ENCODE measurements at places on chromosomes 2 and 18.

GRCh38 chr18:25561918-25562317, 210.0 kb upstream of the ZNF521 start:
- no peak for DNase-seq

- DNase-seq = peak; percentile 57
These were observed at the start of gene TMEM237 for GRCh38 chr2:201643216-201643890. Gene TMEM237 (minus strand): TSS chr2:201643503. CDS start chr2:201643400, 103 bp downstream.

- DNase-seq = no peak
These were observed 257.6 kb downstream of the CYP26B1 start for GRCh38 chr2:71889759-71890684.

DNA sequence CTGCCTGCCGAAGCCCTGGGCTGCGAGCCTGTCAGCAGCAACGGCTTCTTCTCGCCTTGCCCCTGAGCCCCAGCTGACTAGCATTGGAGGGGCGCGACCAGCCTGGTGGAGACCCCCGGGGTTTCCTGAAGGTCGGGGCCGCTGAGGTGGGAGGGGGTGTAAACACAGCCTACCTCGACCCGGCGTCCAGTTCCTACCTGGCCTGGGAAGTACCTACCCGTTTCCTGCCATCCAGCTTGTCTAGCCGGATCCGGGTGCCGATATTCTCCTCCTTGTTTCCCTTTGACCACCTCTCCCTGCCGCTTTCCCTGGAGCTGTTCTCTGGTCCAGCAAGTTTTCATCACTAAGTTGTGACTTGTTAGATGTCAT, 511 bp downstream of the MOB4 start:
- DNase-seq = no peak

DNA sequence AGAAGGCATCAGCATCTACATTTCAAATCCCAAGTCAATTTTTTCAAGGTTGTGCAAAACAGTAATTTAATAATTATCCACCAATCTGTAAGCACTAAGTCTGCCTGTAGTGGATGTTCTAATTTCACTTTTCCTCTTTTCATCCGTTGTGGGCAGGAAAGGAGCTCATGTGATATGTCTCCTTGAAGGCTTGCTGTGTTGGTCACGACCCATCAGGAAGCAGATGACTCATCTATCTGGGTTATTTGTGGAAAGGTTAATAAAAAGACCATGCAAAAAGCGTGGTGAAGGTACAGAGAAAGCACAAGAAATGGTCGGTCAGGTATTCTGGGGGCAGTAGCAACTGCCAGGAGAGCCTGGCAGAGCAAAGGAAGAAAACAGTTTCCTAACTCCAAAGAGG, 476.7 kb upstream of the RAB6C start:
- DNase-seq = no peak

DNA sequence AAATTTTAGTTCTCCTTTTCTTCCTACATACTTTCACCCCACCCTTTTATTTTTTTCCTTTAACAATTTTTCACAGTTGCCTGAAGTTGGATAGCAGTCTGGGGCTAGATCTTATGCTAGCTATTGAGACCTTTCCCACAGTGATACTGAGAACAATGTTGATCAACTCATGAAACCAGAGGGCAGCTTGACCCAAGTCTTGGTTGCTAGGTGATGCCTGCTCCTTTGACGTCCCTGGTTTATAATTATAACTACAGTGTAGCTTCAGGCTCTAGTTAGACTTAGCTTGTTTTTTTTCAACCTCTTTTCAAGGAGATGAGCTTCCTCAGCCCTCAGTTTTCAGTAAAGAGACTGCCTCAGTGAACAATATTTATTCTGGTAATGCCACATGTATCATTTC, 648.5 kb downstream of the IRS1 start:
- DNase-seq = no peak

GRCh38 chr18:76610933-76611749, 116.1 kb upstream of the ZNF516 start:
- no peak for DNase-seq

DNA sequence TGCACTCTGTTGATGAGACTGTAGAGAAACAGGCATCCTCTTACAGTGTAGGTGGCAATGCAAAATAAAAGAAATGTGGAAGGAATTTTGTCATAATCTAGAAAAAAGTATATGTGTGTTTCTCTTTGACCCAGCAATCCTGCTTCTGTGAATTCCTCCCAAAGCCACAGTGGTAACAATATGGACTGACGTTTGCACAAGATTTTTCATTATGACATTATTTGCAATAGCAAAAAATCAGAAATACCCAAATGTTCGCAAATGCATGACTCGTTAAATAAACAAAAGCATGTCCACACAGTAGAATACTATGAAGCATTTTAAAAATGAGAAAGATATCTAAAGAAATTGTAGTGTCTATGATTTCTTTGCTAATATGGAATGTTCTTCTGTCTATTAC, 255.2 kb upstream of the NRP2 start:
- DNase-seq = no peak

- DNase-seq = no peak
These were observed 813 bp upstream of the MEIS1 start for GRCh38 chr2:66433945-66434678.

- DNase-seq = no peak
These were observed 94.9 kb downstream of the HS1BP3 start for GRCh38 chr2:20555954-20556353.

GRCh38 chr2:104405623-104406022, 448.3 kb upstream of the POU3F3 start:
- no peak for DNase-seq

GRCh38 chr2:233245406-233245805, 6.1 kb upstream of the ATG16L1 start:
- DNase-seq = no peak

- no peak for DNase-seq
These were observed 136.9 kb downstream of the SEPTIN10 start for GRCh38 chr2:109476641-109477441.

GRCh38 chr2:43133708-43134570, 92.5 kb downstream of the ZFP36L2 start:
- DNase-seq = peak; percentile 44

GRCh38 chr2:156481312-156481711, 45.1 kb downstream of the GPD2 start:
- no peak for DNase-seq

DNA sequence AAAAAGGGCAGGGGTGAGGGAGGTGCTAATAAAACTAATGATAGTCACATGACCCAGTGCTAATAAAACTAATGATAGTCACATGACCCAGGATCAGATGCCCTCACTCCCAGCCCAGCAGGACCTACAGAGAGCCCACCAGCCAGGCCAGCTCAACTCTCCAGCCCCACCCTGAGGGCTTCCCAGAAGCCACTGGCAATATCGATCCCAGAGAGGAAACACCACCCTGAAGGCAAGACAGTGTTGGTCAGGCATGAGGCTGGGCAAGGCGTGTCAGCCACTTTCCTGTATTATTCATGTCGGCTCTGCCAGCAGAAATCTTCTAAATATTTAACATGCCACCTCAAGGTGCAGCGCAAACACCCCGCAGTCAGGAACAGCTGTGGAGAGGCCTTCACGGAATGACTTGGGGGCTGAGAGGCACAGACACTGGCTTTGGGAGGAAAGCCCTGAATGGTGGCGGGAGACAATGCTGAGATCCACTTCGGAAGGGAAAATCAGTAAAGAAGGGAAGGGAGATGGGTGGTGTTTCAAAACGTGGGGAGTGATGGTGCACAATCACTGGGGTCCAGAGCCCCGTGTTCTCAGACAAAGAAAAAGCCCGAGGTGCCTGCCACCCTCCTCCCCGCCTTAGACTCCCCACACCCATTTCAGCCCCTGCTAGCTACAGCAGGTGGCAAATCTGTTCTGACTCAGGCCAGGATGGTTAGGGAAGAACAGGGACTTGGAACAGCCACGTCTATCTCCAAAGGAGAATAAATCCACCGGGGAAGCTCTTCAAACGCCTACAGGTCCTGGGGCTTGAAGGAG, 1.4 kb downstream of the REEP1 start:
- no peak for DNase-seq

GRCh38 chr18:7452331-7452730, 114.8 kb upstream of the PTPRM start:
- peak; percentile 26 for DNase-seq

- no peak for DNase-seq
These were observed 513.9 kb upstream of the NXPH2 start for GRCh38 chr2:139293992-139294548.

DNA sequence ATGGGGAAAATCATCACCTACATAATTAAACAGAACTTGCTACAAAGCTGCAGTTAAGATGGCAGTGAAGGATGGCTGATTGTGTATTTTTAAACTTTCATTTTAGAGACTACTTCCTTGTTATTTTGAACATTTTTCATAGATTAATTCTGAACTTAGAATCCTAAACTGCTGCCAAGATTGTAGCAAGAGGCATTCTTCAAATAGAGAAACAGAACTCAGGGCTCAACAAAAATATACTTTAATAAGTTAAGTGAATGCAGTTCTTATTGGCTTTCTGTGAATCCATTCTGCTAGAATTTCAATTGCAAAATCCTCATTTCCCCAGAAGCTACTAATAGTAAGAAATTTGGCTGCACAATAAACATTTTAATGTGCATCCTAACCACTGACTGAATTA, 160.3 kb downstream of the L3MBTL4 start:
- DNase-seq = no peak

DNA sequence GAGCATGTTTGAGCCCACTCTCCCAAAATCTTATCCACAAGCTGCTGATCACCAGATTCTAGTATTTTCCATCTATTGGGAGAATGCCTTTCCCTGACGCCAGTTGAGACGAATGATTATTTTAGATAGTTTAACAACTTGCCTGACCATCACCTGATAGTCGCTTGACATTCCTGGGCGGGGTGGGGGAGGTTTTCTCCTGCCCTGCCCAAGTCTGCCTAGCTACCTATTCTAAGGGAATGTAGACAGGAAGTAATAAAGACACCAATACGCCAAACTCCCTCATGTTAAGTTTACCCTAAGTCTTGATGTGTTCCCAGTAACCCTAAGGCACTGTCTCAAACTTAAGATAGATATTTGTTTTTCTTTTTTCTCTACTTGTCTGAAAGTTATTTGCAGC, 4.6 kb upstream of the ACAA2 start:
- no peak for DNase-seq

- peak; percentile 87 for DNase-seq
These were observed 1.7 kb downstream of the TMBIM1 start for GRCh38 chr2:218290316-218291261.

GRCh38 chr18:10488017-10488416, 33.6 kb downstream of the APCDD1 start:
- no peak for DNase-seq

DNA sequence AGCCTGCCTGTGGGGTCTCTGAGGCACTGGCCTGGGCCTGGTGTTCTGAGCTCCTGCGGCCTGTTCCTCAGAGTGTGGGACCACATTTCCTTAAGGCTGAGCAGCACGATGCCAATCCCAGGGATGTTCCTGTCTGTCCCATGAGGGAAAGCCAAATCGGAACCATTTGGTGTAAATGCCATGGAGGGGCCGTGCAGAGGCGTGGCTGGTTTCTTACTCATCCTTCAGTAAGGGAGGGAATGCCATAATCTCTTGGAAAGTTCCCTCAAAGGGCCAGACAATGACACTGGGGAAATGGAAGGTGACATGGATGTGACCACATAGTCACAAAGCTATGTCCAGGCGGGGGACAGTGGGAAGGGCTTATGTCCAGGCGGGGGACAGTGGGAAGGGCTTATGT, 14.4 kb upstream of the PTMA start:
- no peak for DNase-seq

DNA sequence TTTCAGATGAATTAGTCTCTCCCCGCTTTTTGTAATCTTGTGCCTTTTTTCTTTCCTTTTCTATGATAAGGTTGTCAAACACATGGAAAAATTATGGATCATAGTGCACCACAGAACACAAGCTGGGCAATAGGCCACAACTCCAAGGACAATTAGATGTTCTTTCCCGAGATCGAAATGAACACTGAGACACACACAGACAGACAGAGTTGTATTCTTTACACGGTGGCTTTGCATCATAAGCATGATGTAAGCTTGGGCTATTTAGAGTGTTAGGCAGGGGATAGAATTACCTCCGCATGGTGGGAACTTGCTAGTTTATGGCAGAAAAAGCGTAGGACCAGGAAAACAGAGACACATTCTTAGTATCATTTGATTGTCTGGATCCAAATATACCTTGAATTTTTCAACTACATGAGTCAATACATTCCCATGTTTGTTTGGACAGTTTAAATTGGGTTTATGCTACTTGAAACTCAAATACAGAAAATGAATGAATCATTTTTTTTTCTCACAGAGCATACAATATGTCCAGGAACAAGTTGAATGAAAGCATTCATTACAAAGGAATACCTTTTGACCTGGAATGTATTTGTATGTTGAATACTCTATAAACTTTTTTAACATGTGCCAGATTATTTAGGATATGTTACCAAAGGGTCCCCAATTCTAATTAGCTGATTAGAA, 1611.5 kb upstream of the TMEFF2 start:
- no peak for DNase-seq

DNA sequence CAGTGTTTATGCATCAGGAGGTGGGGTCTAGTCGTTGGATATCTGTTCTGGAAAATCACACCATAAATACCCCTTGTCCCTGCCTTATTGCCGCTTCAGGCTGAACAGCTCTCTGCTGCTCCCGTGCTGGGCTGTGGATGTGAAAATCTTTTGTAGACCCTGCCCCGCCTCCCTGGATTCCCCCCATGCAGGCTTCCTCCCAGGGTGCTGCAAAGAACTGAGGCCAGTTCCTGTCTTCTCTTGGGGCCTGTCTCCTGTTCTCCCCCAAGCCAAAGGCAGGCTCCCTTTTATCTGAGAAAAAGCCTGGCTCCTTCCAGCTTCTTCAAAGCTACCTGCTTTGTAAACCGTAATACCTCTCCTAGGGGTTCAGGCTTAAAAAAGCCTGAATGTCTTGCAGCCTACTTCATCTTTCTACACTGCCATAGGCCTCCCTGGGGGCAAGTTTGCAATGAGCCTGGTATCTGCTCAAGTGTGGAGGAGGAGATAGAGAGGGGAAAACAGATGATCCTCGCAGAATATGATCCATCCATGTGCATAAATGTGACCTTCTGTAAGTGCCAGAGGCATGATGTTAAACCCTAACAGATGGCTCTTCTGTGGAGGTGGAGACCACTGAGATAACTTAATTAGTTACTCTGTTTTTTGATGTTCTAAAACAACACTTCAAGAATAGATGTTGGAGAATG, 55.3 kb downstream of the VWA3B start:
- no peak for DNase-seq

Data from germinal center (tissue), 1 donor.